Dermis microvascular lymphatic vessel endothelial cell (primary cell): ENCODE measurements at places on chromosomes 12 and 14.

DNA sequence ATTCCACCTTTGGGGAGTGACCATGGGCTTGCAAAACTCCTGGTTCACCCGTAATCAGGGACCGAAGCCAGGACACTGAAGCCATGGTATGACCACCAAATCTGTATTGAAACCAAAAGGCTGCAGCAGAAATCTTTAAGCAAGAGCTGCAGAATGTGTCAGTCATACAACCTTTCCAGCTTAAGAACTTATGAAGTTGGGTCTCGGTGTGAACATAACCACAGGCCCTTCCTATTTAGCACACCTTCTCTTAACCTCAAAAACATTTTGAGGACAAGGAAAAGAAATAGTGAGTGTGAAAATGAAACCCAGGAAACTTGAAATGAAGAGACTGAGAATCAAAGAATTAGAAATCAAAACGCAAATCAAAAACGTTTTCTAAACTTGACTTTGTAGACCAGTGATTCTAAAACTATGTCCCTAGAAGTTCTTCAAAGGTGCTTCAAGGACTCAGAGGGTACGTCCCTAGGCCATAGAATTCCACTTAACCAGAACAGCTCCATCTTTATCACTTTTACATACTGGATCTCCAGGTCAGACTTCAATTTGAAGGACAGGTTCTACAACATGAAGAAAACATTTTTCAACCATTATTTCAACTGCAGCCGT lies 231.6 kb upstream of the GRIP1 start:
- DNase-seq = no peak

- DNase-seq = no peak
Observed at GRCh38 chr12:12011880-12012260, 58.9 kb upstream of the BCL2L14 start.

DNA sequence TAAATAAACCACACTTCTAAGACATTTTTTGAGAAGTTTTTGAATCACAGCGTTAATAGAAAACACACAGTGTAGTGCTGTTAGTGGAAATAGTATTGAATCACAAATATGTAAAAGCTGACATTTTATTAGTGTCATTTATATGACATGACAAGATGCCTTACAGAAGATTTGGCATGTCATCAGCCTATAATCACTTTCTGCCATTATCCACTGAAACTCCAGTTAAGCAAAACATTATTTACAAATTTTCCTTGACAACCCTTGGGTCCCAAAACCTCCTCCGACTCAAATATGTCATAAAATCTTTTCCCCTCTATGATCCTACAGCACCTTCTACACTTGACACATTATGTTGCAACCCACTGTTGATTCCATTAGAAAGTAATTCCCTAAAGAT lies 376.9 kb upstream of the LRFN5 start:
- no peak for DNase-seq

- no peak for DNase-seq
Observed at GRCh38 chr12:98352218-98352811, 163.1 kb upstream of the TMPO start.
